ENCODE measurements at places on chromosomes 11 and 22.
A peak's percentile ranks its signal among the peaks of the same experiment; 100 is the strongest.

GRCh38 chr11:46718155-46719019 lies 626 bp upstream of the F2 start:
- no peak for DNase-seq

GRCh38 chr11:80593648-80594374 lies 1153.0 kb upstream of the TENM4 start:
- no peak for DNase-seq

GRCh38 chr11:112644410-112645131 lies 316.6 kb upstream of the NCAM1 start:
- DNase-seq, result no peak

DNA sequence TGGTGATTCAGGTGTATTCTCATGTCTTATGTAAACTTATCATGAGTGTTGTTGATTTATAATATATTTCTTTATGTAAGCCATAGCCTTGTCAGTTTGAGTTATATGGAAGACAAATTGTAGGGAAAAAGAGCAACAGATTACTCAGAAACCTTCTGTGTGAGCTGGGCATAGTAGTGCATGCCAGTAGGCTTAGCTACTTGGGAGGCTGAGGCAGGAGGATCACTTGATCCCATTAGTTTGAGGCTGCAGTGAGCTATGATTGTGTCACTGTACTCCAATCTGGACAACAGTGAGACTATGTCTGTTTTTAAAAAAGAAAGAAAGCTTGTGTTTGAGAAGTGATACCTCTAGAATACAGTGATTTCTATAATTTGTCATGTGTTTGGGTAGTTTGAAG lies 2.2 kb upstream of the RAB30 start:
- DNase-seq, result no peak

DNA sequence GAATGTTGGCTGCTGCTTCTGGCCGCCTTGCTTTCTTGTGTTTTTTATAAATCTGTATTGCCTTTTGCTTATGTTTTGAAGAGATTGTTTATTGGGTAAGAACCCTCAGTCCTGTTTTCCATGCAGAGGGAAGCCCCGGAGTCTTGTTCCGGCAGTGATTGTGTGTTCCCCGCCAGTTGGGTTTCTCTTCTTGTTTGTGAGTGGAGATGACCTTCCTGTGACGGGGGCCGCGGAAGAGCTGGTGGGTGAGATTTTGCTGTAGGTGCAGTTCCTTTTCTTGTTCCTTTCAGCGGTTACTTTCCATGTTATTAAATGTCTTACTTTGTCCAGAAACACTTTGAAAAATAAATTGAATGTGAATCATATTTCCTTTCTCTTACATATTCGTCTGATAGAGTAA lies 8.3 kb downstream of the TBC1D22A start:
- peak; percentile 53 for DNase-seq

- no peak for DNase-seq
Observed at GRCh38 chr11:15123849-15124248, 9.1 kb downstream of the INSC start.

DNA sequence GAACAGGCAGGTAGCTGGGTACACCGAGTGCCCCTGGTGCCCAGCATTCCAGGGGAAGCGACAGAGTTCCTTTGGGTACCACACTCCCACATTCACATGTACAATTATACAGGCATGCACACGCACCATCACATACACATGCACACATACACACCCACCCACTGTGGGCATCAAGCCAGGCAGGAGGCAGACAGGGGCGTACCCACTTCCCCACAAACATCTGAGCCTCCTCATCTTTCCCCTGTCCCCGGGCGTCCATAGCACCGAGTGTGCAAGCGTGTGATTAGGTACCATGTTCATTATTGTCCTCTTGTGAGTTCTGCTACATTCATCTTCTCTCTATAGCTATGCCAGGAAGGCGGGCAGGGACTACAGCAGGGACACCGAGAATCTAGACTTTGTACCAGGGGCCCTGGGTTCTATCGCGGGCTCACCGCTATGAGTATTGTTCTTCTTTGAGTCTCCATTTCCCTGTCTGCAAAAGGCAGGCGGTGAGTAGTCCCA lies 2.1 kb upstream of the CARD10 start:
- DNase-seq, result no peak

DNA sequence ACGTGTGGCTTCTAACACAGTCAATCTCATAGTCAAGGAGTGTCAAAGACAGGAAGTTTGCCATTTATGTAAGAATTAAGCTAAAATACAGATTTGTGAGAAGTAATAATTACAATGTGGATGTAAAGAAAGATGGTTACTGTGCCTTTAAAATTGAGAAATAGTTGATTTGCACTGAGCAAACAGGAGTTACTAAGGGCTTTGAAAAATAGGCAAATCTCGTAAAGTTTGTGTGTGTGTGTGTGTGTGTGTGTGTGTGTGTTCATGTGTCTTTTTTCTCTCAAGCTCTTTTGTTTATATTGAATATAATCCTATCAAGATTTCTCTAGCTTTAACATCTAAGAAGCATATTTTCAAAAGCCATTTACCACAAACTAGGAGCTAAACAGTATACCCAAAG lies 2284.5 kb downstream of the LRRC4C start:
- no peak for DNase-seq

DNA sequence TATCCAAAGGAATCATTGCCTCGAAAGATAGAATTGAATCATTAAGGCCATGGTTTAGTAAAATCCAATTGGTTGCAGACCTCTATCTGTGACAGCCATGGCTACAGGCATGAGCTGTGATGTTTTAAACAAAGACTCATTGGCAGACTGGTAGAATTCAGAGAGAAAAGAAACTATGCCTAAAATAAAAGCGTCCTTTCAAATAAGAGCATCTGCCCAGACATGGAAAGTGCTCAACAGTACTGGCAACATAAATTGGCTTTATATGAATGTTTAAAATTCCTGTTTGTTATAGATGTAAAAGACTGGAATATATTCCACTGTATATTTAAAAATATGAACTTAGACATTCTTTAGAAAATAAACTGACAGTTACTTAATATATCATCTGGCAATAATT lies 2034.2 kb downstream of the LRRC4C start:
- no peak for DNase-seq

DNA sequence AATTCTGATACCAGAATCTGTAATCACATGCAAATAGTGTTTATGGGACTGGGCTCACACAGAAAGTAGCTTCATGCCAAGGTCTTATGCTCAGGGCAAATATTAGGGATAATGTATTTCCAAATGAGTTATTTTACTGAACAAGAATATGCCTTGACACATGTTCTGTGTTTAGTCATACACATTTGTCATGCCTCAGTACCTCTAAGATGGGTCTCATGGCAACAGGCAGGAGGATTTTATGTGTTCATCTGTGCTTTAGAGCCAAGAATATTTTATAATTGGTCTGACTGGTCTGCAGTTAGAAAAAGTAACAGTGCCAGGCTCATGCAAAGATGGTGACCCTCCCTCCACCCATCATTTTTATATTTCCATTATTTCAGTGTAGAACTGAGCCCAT lies 49.1 kb downstream of the JAM3 start:
- DNase-seq, result no peak

DNA sequence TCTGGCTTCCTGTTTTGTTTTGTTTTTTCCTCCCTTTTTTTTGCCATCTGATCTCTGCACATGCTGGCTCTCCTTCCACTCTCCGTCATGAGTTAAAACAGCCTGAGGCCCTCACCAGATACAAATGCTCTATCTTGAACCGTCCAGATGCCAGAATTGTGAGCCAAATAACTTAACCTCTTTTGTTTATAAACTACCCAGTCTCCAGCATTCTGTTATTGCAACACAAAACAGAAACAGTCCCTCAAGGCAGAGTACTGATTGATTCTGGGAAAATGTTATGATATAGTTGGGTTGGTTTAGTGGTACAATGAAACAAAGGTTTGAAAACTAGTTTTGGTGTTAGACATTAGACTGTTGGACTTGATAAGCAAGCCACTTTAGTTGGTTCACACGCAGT lies 1390.0 kb upstream of the RAG2 start:
- no peak for DNase-seq

- no peak for DNase-seq
Observed at GRCh38 chr11:104275992-104276391, 112.0 kb upstream of the PDGFD start.

DNA sequence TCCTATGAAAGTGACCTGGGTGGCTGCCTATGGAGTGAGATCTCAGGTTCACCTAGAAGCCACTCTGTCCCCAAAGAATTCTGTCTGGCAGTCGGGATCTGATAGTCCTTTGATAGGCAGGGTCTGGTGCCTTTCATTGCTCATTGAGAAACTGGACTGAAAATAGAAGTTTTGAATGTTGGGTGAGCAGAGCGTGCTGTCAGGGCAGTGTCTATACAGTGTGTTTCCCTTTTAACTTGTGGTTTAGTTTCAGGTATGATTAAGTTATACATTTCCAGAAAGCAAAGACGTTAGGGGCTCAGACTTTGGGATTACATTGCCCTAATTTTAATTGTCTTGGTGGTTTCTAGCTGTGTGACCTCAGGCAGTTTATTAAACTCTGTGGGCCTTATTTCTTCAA lies 111.3 kb upstream of the PAX6 start:
- no peak for DNase-seq

DNA sequence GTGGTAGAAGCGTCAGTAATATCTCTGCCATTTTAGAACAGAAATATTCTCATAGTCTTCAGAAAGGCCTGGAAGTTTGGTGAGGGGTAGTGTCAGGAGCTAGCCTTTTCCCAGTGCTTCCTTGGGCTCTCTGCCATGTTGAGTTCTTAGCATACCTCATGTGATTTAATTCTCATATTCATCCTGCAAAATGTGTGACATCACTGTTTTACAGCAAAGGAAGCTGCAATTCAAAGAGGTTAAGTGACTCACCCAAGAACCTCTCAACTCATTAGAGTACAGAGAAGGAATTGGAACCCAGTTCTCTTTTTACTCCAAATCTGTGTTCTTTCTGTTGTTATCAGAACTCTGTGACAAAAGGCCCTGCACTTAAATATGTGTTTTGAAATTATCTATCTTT lies 72.1 kb downstream of the RNF169 start:
- DNase-seq, result no peak

DNA sequence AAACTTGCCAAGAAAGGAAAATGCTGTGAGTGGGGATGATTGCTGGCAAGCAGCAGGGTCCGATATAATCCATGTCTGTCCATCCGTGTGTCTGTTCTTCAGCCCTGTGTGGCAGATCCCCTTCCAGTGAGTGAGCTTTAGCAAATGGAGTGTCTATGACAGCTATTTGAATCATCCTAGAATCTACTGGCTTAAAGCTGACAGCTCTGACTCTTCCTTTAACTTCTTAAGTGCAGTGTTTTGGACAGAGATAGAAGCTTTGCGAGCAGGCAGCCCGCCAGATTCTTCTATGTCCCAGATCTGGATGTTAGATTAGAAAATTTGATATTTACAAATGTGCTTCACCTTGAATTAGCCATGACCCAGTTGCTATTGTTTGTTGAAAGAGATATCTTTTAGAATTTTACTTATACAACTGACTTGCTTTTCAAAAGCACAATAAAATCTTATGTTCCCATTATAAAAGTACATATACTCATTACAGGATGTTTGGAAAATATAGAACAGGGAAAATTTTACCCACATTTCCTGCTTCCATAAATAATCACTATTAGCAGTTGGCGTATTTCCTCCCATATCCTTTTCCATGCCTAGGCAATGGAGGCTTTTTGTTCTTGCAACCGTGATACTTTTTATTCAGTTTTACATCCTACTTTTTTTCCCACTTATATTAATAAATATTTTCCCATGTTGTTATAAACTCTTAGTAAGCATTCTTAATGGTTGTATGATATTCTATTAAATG lies 124.5 kb downstream of the COMMD9 start:
- DNase-seq, result no peak

DNA sequence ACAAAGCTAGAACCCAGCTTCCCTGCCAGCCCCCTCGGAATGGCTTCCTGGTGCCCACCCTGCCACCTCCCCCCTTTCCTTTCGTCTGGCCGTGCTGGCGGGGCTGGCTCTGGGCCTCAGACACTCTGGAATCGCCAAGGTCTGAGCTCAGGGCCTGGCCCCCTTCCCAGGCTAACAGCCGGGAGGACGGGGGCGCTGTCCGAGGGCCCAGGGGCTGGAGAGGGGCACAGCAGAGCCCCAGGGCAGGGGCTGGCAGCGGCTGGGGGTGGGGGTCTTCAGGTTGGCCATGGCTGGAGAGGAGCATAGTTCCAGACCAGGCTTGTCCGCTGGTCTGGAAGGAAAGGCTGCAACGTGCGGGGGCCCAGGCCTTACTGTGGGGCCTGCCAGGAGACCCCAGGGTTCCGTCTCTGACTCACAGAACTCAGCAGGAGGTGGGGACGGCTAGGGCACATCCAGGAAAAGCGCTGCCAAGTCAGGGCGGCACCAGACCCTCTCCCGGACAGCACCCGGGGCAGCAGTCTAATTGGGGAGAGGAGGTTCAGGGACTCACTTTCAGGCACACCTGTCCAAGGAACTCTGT lies 861 bp upstream of the LTBP3 start:
- DNase-seq, result no peak

GRCh38 chr22:49850021-49850911 lies 3.4 kb upstream of the ZBED4 start:
- DNase-seq, result no peak

DNA sequence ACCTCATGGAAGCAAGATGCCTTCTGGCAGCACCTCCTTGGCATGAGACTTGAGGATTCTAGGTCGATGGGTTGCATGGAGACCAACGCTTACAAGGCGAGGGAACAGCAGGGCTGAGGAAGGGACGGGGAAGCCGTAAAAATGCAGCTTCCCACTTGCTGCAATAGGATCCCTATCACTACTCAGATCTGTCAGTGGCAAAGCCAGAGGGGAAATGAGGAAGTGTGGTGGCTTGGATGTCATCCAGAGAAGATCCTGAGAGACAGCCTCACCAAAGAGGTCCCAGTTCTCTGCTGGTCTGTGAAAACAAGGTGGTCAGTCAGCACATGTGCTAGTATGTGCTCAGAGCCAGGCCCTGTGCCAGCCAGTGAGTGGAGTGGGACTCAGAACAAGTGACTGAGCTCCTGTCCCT lies 22.2 kb downstream of the CYB5R2 start:
- DNase-seq, result no peak

DNA sequence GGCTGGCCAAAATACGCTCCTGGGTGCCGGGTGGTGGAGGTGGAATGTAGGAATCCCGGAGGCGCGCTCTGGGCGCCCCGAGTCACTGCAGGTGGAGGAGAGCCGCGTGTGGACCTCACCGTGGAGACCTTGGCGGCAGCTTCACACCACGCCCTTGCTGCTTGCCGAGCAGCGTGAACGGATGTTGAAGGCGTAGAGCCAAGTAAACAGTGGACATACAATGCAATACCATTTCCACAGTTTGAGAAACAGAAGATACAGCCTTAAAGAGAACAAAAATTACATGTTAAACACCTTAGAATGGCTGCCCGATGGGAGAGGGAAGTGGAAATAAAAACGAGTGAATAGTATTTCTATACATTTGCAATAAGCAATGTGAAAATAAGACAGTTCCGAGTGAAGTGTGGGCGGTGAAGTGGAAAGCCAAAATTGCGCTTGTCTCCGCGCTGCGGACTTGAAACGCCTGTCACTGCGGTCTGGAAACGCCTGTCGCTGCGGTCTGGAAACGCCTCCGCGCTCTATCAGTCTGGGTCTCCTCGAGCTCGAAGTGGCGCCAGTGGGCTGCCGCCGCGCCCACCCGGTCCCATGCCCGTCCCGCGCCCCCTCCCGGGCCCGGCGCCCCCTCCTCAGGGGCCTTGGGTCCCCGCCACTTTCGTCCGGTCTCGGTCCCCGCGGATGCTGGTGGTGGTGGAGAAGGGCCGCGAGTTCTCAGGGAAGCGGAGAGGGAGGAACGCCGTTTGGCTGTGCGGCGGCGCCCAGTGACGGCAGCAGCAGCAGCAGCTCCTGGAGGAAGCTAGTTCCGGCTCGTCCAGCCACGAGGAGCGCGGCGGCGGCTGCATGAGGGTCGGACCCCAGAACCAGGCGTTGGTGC lies 1.6 kb downstream of the NCR3LG1 start:
- peak; percentile 58 for DNase-seq
